Esophagus muscularis mucosa (tissue), 4 donors: ENCODE measurements at places on chromosomes 5 and 9.

DNA sequence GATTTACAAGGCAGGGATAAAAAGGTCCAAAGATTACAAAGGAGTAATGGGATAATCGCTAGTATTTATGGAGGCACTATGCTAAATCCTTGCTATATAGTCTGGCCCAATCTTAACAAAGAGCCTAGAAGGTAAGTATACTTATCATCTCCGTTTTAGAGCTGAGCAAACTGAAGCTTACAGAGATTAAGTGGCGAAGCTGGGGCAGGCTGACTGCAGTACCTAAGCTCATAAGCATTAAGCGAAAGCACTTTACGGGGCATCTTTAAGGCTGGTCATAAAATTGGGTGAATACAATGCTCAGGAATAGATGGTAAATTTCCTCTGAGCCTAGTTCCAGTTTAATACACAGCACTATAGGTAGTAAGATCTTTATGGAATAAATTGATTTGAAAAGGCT lies 30.0 kb upstream of the ZNF366 start:
- H3K27me3 ChIP-seq = no peaks in the 10 kb centered on the region
- no peaks in the 10 kb centered on the region for H3K4me1 ChIP-seq
- DNase-seq = no peak
- no peak overlapping the region for H3K27ac ChIP-seq
- no peaks in the 10 kb centered on the region for H3K36me3 ChIP-seq
- no peak overlapping the region for H3K4me3 ChIP-seq

- H3K4me3 ChIP-seq = no peak overlapping the region
- no peaks in the 10 kb centered on the region for H3K27me3 ChIP-seq
- no peaks in the 10 kb centered on the region for H3K4me1 ChIP-seq
- no peak for DNase-seq
Measured at GRCh38 chr9:101791938-101792337, 53.5 kb upstream of the GRIN3A start.

DNA sequence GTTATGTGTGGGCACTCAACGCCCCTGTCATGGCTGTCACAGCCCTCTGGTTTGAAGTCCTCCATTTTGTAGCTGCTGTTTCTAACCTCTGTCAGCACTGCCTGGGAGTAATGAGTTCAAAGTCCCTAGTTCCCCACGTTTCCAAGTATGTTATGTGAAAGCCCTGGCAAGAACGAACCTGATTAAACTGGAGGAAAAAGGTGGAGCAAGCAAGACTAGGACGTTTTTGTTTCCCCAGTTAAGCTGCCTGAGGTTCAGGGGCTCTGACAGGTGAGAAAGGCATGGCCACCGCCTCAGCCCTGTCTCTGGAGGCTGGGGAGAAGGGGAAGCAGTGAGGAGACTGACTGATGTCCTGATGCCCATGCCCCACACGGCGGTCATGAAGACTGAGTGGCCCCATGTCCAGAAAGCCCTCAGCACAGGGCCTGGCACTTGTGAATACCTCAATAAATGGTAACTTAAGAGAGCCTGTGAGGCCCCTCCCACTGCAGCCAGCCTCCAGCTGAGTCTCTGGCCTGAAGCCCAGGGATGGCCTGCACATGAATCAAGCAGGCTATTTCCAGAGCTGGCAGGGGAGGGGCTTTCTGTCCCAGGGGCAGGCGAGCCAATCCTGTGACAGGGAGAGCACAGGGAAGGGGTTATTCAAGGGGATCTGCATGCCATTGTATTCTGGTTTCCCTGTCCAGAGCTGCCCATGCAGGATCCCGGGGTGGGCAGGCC lies 61.8 kb downstream of the PFDN1 start:
- H3K4me1 ChIP-seq = peaks cover 66% of the 10 kb centered on the region
- no peaks in the 10 kb centered on the region for H3K27me3 ChIP-seq
- H3K27ac ChIP-seq = peak overlapping the region; percentile 69
- H3K36me3 ChIP-seq = no peaks in the 10 kb centered on the region
- no peak overlapping the region for H3K4me3 ChIP-seq

DNA sequence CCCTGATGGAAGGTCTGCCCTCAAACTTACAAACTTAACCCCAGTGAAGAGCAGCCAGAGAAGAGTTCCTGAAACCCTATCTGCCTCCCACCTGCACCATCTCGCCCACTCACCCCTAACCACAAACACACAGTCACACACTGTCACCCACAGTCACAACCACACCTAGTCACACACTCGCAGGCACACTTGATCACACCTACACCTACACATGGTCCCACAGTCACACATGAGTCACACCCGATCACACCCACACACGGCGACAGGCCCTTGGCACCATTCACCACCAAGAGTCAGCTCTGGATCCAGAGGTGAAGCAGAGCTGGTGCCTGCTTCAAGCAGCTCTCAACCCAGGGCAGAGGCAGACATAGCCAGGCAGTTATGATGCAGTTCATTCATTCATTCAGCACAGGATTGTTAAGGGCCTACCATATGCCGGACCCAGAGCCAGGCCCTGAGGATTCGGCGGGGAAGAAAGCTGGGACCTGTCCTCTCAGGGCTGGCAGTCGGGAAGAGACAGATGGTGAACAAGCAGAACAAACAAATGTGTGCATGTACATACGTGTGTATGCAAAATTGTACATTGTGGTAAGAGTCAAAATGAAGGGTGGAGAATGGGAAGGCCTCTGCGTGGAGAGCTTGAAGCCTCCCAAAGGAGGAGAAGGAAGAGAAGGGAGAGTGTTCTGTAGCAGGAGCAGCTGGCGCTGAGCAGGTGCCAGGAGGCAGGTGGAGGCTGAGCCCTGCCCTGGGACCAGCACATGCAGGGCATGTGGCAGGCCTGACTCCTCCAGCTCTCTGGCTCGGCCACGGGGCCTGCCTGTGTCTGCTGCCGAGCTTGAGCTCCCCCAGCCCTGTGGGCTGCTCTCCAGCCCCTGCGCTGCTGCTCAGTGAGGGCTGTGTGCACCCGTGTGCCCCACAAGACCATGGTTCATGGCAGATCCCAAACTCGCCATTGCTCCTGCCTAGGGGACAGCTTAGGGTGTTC lies 6.4 kb downstream of the TSPAN17 start:
- H3K36me3 ChIP-seq = peaks cover 53% of the 10 kb centered on the region
- H3K27ac ChIP-seq = no peak overlapping the region
- peaks cover 35% of the 10 kb centered on the region for H3K4me1 ChIP-seq
- no peak for DNase-seq

GRCh38 chr9:69899491-69899890 lies 78.9 kb downstream of the CFAP95 start:
- no peak overlapping the region for H3K27ac ChIP-seq
- no peaks in the 10 kb centered on the region for H3K27me3 ChIP-seq
- no peak for DNase-seq

DNA sequence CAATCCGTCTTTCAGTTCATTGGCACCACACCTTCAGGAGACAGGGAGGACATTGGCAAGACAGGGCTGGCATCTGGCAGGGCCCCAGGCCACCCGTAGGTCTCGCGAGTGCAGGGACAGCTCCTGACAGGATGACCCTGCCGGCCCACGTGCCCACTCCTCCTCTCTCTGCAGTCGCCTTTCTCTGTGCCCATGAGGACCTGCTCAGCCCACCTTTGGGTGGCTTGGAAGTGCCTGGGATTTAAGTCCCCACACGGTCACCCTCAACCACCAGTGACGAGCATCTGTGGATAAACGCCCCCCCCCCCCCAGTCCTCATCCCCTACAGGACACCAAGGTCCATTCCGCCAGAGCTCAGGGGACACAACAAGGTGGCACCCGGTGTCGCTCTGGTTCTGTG lies 4.1 kb downstream of the MRPL36 start:
- H3K27ac ChIP-seq = no peak overlapping the region
- peaks cover 24% of the 10 kb centered on the region for H3K4me1 ChIP-seq
- no peak overlapping the region for H3K4me3 ChIP-seq
- DNase-seq = no peak
- peaks cover 23% of the 10 kb centered on the region for H3K36me3 ChIP-seq

GRCh38 chr9:99516657-99517049 lies 294.6 kb downstream of the SEC61B start:
- no peaks in the 10 kb centered on the region for H3K4me1 ChIP-seq
- no peak for DNase-seq
- H3K36me3 ChIP-seq = no peaks in the 10 kb centered on the region
- H3K27ac ChIP-seq = no peak overlapping the region

GRCh38 chr5:96157077-96157780 lies 195.6 kb upstream of the ELL2 start:
- peaks cover 9% of the 10 kb centered on the region for H3K4me1 ChIP-seq
- no peak overlapping the region for H3K4me3 ChIP-seq
- H3K36me3 ChIP-seq = no peaks in the 10 kb centered on the region
- H3K27ac ChIP-seq = no peak overlapping the region
- no peaks in the 10 kb centered on the region for H3K27me3 ChIP-seq

GRCh38 chr5:92041911-92042660 lies 659.0 kb upstream of the ARRDC3 start:
- H3K27ac ChIP-seq = no peak overlapping the region
- no peak for DNase-seq
- no peaks in the 10 kb centered on the region for H3K4me1 ChIP-seq
- no peak overlapping the region for H3K4me3 ChIP-seq
- H3K36me3 ChIP-seq = no peaks in the 10 kb centered on the region

DNA sequence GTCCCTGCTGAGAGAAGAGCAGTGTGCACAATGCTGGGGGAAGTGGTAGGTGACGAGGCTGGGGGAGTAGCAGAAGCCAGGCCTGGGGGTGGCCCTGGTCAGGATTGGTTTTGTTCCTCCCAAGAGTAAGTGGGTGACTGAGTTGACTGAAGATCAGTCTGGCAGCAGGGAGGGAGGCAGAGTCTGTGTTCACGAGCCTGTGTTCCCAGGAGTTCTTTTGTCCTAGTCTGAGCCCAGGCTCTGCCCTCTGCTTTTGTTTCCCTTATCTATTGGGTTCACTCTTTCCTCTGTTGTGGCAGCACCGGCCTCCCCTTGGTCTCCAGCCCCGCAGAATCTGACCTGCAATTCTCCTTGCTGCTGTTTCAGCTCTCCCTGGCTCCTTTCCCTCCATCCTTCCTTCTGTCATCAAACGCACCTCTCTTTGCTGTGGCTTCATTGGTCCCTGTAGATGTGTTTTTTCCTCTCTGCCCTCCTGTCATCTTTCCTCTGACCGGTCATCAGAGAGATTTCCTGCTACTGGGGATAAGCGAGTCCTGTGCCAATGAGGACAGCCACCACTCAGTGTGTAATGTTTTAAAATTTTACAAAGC lies 607.4 kb downstream of the KIF4B start:
- no peak overlapping the region for H3K27ac ChIP-seq
- no peak for DNase-seq
- H3K4me3 ChIP-seq = no peak overlapping the region

DNA sequence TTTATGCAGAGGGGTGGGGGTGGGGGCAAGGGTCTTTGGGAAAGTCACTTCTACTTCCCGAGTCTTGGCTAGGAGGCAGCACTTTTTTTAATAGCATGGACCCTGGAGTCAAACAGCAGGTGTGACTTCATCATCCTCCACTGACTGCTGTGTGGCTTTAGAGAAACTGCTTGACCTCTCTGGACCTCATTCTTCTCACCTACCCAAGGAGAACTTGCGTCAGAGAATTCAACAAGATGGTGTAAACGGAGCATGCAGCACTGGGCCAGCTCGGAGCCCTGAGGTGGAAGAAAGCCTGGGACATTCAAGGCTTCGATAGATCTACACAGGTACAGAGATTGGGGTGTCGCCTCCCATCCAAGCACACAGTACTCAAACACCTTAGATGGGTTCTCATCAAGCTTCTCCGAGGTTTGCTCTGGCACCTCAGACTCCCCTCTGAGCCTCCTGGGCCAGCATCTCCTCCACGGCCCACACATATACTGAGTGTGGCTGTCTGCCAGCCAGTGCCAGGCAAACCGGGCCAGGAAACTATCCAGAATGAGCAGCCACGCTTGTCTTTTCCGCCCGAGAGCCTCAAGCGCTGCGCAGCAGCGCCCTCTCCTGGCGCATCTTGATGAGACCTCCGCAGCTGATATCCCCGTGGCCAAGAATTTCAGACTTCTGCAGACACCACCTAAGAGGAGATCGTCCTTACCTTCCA lies 4.6 kb upstream of the SLC25A48 start:
- H3K4me1 ChIP-seq = peaks cover 15% of the 10 kb centered on the region
- no peak overlapping the region for H3K4me3 ChIP-seq
- no peaks in the 10 kb centered on the region for H3K27me3 ChIP-seq
- no peaks in the 10 kb centered on the region for H3K36me3 ChIP-seq
- peak; percentile 85 for DNase-seq

GRCh38 chr9:12884736-12885395 lies 110.0 kb downstream of the LURAP1L start:
- no peak overlapping the region for H3K4me3 ChIP-seq
- no peak overlapping the region for H3K27ac ChIP-seq
- peaks cover 36% of the 10 kb centered on the region for H3K4me1 ChIP-seq
- H3K36me3 ChIP-seq = no peaks in the 10 kb centered on the region

GRCh38 chr9:91582181-91582580 lies 158.5 kb upstream of the NFIL3 start:
- H3K27ac ChIP-seq = no peak overlapping the region
- no peaks in the 10 kb centered on the region for H3K27me3 ChIP-seq
- H3K4me1 ChIP-seq = no peaks in the 10 kb centered on the region
- H3K4me3 ChIP-seq = no peak overlapping the region

- H3K4me3 ChIP-seq = no peak overlapping the region
- no peaks in the 10 kb centered on the region for H3K27me3 ChIP-seq
- DNase-seq = no peak
- no peak overlapping the region for H3K27ac ChIP-seq
- H3K36me3 ChIP-seq = peaks cover 31% of the 10 kb centered on the region
Measured at GRCh38 chr5:138942861-138943260, 67.7 kb upstream of the LRRTM2 start.

GRCh38 chr9:72650206-72650605 lies 128.8 kb downstream of the TMC1 start:
- no peaks in the 10 kb centered on the region for H3K4me1 ChIP-seq
- H3K4me3 ChIP-seq = no peak overlapping the region
- no peaks in the 10 kb centered on the region for H3K36me3 ChIP-seq
- DNase-seq = no peak

- no peaks in the 10 kb centered on the region for H3K27me3 ChIP-seq
- H3K27ac ChIP-seq = no peak overlapping the region
- H3K36me3 ChIP-seq = no peaks in the 10 kb centered on the region
- H3K4me1 ChIP-seq = no peaks in the 10 kb centered on the region
- H3K4me3 ChIP-seq = no peak overlapping the region
Measured at GRCh38 chr5:108529381-108529780, 147.5 kb upstream of the FBXL17 start.

GRCh38 chr9:99432075-99432474 lies 210.0 kb downstream of the SEC61B start:
- no peak overlapping the region for H3K4me3 ChIP-seq
- no peaks in the 10 kb centered on the region for H3K4me1 ChIP-seq
- peak; percentile 66 for DNase-seq
- H3K27ac ChIP-seq = no peak overlapping the region

GRCh38 chr9:137150617-137151457 lies 11.9 kb downstream of the GRIN1 start:
- DNase-seq = no peak
- peaks cover 74% of the 10 kb centered on the region for H3K27me3 ChIP-seq
- no peak overlapping the region for H3K4me3 ChIP-seq
- no peaks in the 10 kb centered on the region for H3K36me3 ChIP-seq

GRCh38 chr5:73853091-73853490 lies 227.1 kb downstream of the ARHGEF28 start:
- peaks cover 4% of the 10 kb centered on the region for H3K36me3 ChIP-seq
- no peak for DNase-seq
- no peak overlapping the region for H3K27ac ChIP-seq
- H3K4me1 ChIP-seq = peaks cover 6% of the 10 kb centered on the region
- no peaks in the 10 kb centered on the region for H3K27me3 ChIP-seq
- H3K4me3 ChIP-seq = no peak overlapping the region

GRCh38 chr5:170523142-170523551 lies 19.3 kb downstream of the KCNIP1 start:
- no peak overlapping the region for H3K4me3 ChIP-seq
- no peak overlapping the region for H3K27ac ChIP-seq
- H3K4me1 ChIP-seq = peaks cover 25% of the 10 kb centered on the region
- DNase-seq = no peak

- no peak overlapping the region for H3K4me3 ChIP-seq
- peaks cover 12% of the 10 kb centered on the region for H3K27me3 ChIP-seq
- H3K36me3 ChIP-seq = no peaks in the 10 kb centered on the region
- no peak for DNase-seq
- H3K4me1 ChIP-seq = peaks cover 18% of the 10 kb centered on the region
- H3K27ac ChIP-seq = no peak overlapping the region
Measured at GRCh38 chr5:1639757-1640156, 116.0 kb upstream of the LPCAT1 start.
